Stimulated activated naive CD8-positive, alpha-beta T cell treated with anti-CD3 and anti-CD28 coated beads, Interleukin-15, amount 100 ng/mL, for 72 hours (primary cell): ENCODE measurements at places on chromosomes 4 and X.
A peak's percentile ranks its signal among the peaks of the same experiment; 100 is the strongest.

- no peak for DNase-seq
Measured at GRCh38 chrX:22541926-22542325, 269.2 kb downstream of the CBLL2 start.

- peak; percentile 31 for DNase-seq
Measured at GRCh38 chrX:65528705-65529340, 5.8 kb downstream of the LAS1L start.

DNA sequence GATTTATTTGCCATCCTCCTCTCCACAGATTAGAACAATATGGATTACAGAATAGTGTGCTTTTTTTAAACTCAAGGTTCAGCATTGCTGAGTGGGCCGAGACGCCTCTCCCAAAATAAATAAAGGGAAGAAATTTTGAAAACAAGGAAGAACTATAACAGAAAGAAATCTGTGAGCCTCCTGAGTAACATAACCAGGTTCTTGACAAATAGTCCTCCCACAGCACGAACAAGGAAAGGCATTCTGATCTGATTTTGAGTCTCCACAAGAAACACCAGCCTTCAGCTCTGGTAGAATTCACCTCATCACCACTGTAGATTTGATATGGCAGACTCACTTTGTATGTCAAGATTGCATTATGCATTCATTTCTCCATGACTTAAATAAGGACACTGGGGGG, 173.6 kb downstream of the HHIP start:
- DNase-seq, result no peak

DNA sequence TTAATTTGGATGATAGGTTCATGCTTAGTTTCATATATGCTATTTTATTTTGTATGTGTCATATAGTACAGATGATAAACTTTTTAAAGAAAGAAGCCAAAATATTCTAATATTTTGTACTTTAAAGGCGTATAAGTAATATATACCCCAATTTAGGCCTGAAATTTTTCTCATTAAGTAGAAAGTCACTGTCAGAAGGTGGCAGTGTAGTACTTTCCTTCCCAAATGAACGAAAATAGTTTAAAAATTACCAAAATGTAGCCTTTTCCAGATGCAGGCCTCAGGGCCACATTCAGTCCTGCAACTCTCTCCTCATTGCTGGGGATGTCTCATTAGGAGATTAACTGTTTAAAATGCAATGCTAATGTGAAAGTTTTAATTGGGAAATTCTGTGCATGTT, 1263.6 kb downstream of the C4orf33 start:
- no peak for DNase-seq

DNA sequence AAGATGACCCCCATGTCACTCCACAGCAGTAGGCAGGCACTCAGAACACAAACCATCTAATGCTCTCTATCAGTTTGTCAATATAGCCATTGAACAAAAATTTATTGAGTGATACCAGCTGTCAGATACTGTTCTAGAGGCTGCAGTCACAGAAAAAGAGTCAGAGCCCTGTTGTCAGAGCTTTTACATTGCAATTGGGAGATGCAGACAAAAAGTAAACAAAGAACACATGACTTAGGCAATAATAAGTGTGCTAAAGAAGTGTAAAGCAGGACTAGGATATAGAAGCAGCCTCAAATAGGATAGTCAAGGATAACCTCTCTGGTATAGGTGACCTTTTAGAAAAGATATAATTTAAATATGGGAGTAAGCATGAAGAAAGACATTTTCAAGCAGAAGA, 8.9 kb downstream of the HTN1 start:
- no peak for DNase-seq

DNA sequence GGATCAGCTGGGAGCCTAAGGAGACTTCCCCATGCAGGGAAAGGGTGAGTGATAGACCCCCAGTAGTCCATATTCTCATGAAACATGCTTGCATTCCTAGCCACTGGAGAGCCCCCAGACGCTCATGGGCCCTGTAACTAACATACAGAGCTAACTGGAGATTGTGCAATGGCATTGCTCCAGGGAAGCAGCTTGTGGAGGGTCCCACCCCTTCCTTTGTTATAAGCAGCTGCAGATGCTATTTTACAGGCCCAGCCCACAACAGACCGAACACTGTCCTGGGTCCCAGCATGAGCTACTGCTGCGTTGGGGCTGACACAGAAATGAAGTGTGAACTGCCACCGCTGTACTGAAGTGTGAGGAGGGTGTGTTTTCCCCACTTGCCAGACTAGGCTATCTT, 1465.7 kb upstream of the DIAPH2 start:
- no peak for DNase-seq

- DNase-seq, result no peak
Measured at GRCh38 chr4:62909238-62909637, 1500.0 kb downstream of the TECRL start.

DNA sequence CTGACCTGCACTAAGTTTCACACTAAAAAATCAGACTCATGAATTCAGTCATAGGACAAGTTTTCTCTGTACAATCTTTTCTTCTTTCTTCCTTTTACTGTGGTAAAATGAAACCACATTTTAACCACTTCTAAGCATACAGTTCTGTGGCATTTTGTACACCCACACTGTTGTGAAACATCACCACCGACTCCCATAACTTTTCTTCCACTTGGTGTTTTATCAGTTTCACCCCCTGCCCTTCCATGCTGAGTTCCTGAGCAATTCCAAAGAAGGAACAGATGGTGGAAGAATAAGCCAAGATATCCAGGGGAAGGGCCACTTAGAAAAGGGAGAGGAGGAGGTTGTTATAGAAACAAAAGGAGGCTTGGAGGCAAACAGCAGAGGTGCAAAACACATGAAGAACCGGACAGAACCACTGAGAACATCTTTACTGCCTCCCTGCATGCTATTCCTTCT, 22.6 kb downstream of the SLC25A4 start:
- peak; percentile 38 for DNase-seq

- no peak for DNase-seq
Measured at GRCh38 chrX:100048156-100048555, 361.9 kb downstream of the PCDH19 start.

DNA sequence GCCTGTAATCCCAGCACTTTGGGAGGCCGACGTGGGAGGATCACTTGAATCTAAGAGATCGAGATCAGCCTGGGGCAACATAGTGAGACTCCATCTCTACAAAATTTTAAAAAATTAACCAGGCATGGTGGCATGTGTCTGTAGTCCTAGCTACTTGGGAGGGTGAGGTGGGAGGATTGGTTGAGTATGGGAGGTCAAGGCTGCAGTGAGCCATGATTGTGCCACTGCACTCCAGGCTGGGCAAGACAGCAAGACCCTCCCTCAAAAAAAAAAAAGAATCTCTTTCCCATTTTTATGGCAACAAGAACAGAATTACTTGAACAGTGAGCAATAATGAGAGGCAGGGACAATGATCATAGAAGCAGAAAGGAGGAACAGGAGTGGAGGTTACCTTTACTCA, 94.8 kb downstream of the RNF150 start:
- DNase-seq, result no peak

GRCh38 chr4:142528433-142528832, 317.7 kb downstream of the INPP4B start:
- no peak for DNase-seq

GRCh38 chr4:148162519-148162918, 279.7 kb downstream of the NR3C2 start:
- DNase-seq, result no peak

DNA sequence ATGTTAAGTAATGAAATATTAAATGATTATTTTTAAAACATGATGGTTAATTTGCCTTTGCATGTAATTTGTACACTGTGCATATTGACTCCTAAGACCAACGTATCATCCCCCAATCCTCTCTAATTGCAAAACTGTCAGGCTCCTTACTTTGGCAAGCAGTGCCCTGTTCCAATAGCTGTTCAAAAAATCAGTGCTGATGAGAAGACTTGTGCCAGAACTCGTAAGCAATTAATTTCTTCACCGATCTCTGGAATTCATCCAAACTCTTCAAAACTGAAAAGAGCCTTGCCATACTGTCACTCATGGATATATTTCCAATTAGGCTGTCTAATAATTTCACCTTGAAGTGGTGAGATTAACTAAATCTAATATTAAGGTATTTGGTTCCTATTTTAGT, 493.9 kb upstream of the NDST4 start:
- no peak for DNase-seq

GRCh38 chrX:101744085-101744484, 84.4 kb upstream of the ARMCX2 start:
- DNase-seq, result no peak

- DNase-seq, result no peak
Measured at GRCh38 chr4:185280608-185281007, 71.2 kb downstream of the SNX25 start.

DNA sequence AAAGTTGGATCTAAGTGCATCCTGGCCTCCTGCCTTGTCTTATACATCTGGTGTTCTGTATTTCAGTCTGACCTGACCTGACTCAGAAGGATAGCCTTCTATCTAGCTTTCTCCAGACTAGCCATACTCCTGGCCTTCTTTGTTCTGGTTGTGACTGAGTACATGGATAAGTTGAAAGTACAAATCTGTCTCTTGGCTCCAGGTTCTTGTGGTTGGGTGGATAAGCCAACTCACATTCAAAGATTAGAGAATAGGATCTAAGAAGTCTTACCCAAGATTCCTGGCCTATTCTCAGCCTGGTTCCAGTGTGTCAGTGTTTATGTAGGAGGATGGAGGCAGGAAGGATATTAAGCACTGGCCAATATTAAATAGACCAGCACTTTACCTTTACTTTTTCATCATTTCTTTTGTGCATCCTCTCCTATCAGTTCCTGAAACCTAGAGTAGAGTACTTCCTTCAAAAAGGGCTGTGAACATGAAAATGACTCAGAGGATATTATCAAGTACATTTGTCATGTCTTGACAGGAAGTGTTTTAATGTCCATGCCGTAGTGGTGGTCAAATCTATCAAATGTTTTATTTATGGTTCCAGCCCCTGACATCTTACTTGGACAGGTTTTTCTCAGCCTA, 123.5 kb downstream of the IL15 start:
- no peak for DNase-seq
